LHCN-M2 (cell line): ENCODE measurements at places on chromosomes 7 and 10.

DNA sequence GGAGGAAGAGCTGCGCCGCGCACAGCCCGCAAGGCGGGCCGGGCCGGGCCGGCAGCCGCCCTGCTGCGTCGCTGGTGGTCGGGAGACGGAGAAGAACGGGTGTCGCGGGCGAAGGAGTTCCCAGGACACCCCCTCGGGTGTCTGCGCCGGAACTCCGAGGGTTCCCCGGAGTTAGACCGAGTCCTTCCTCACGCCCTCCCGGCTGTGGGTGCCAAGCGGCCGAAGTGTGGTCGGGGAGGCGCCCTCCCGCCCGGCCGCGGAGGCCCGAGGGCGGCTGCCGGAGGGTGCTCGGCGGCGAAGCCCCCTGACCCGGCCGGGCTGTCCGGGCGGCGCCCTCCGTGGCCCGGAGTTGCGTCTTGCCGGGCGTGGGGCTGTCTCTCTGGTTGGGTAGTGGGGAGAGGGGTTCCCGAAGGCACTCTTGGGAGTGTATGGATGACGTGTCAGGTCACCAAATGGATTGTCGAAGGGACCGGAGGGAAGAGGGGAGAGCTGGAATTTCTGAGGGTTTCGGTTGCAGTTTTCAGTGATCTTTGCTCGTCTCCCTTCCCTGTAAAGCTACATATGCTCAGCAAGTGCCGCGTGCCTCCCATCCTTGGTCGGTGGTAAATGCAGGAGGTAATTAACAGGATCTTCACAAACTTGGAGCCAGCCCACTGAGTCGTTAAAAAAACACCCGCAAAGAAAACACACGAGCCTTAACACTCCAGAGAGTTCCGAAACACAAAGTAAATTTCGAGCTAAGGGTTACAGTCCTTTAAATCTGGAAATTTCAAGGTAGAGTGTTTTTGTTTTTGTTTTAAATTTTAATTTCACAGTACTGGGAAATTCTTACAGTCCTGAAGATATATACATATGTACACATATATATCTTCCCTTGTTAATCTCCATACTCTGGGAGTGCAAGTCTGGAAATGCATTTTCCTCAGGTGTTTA lies 871 bp downstream of the ST7 start:
- peak; percentile 94 for DNase-seq

DNA sequence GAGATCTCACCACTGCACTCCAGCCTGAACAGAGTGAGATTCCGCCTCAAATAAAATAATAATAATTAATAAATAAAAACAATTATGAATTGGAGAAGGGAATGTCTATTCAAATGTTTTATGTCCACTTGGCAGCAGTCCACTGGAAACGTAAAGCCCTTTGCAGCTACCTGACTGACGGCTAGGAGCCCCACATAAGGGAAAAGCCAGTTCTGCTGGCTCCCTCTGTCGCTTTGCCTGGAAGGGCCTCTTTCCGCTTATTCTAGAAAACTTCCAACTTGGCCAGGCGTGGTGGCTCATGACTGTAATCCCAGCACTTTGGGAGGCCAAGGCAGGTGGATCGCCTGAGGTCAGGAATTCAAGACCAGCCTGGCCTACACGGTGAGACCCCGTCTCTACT lies 6.1 kb upstream of the TNS3 start:
- DNase-seq = no peak

DNA sequence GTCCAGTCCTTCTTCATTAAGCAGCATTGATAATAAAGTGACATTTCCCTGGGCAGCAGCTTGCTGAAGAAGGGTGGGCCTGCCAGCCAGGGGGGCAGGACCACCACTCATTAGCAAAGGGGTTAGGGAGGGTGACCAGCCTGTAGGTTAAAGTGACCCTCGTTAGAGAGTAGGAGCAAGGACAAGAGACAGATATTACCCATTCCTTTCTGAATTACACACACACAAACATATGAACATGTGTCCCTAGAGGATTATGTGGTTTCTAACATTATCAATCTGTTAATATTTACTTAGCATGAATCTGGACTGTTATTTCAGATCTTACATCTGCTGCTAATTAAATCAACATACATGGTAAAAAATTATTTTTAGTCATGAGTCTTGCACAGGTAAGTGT lies 88.9 kb downstream of the CTTNBP2 start:
- DNase-seq = no peak

DNA sequence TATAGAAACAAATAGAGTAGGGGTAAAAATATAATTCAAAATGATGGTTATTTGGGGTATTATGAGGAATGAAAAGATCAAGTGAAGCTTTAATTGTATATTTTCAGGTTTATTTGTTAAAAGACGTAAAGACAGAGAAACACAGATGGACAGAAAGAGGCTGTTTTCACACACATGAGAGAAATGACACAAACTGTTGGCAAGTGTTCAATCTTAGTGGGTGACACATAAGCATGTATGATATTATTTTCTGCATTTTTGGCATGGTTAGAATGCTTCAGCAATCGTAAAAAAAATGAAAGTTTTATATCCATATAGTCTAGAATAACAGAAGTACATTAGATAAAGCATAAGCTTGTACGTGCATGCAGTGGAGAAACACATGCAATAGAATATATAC lies 464.4 kb upstream of the AKR1E2 start:
- DNase-seq = no peak

DNA sequence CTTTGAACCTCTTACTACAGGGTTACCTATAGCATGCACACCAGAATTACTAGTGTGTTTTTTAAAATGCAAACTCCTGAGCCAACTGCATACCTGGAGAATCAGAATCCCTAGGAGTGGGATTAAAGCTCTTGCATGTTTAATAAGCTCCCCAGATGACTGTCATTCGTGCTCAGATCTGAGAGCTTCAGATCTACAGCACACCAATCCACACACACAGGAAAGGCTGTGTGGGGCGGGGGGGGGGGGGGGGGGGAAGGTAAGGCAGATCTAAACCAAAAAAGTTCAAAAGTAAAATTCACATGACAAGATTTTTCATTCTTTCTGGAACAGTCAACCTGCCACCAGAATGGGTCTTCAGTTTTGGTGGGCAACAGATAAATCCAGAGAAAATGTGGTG lies 5.5 kb downstream of the FAM3C start:
- DNase-seq = no peak

GRCh38 chr7:4109481-4110110 lies 572.5 kb upstream of the FOXK1 start:
- DNase-seq = no peak

DNA sequence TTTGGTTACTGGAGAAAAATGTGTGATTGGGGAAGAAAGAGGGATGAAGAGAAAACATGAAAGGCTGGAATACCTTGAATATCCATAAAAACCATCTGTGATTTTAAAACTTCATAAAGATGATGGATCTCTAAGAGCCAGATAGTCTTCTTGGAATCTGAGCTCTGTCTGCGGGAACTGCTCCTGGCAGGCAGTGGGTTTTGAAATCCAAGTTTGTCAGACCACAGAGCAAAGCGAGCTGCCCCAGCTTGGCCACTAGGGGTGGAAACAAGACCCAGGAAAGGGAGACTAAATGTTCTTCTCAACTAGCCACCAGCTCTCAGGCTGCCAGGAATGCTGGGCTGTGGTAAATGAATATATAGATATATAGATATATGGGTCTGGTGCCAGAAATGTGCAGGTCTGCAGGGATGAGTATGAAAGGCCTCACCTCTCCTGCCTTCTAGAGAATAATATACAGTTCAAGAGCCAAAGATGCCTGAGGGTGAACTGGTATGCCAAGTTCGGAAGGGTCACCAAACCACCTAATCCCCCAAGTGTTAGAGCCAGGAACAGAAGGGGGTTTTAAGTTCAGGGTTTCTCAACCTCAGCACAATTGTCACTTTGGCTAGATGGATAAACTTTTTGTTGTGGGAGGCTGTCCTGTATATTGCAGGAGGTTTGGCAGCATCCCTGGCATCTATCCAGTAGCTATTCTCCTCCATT lies 208.8 kb downstream of the KCNMA1 start:
- DNase-seq = peak; percentile 68

- peak; percentile 2 for DNase-seq
Measured at GRCh38 chr10:1420661-1421362, 316.5 kb downstream of the ADARB2 start.

DNA sequence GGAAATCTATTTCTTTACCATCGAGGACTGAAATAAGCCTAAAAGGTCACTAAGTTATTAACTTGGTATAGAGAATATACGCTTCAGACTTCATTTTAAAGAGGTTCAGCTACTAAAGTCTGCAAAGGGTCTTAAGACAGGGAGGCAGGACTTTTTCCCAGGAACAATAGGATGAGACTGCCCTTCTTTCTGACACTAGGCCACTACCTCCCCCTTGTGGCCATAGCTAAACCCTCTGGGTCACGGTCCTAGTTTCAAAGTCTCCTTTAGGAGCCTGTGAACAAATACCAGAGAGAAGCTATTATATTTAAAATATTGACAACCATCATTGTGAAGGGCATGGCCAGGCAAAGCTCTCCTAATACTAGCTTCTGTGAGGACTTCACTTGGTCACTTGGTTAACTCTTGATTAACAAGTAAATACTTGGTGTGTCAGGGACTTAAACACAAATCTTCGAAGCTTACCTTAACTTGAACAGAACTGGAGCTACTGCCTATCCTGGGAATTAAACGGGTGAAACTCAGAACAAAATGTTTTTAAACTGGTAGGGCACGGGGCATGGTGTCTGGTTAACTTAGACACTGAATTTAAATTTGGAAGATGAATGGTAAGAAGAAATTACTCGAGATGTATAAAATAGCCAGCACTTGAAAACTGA lies 75.6 kb downstream of the CCDC6 start:
- DNase-seq = peak; percentile 44

DNA sequence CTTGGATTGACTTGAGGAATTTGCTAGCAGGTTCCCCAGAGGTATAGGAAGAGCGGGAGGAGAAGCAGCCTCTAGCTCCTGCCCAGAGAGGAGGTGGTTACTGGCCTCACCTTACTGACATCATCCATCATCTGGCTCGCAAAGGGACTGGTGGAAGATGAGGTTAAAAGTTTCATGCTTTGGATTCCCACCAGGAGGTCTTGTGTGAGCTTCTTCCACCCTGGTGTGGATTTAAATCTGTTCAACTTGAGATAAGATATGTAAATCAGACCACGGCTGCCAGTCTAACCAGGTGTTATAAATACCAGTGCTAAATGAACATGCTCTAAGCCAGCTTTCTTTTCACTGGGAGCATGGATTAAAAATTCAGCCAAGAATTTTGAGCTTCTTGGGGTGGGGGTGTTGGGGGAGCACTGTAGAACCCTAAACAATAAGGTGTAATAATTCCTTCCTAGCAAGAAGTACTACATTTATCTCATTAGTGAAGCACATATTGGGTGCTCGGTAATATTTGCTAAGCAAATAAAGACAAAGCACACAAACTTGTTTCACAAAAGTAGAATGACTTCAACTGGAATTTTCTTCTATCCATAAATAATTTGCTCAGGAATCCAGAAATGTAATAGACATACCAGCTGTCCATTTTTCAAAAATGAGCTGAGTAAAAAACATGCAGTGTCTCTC lies 7.8 kb downstream of the PROSER2 start:
- DNase-seq = no peak

- no peak for DNase-seq
Measured at GRCh38 chr10:31962826-31963588, 34.4 kb upstream of the ARHGAP12 start.

GRCh38 chr10:110802551-110803238 lies 69.0 kb upstream of the PDCD4 start:
- DNase-seq = peak; percentile 80

DNA sequence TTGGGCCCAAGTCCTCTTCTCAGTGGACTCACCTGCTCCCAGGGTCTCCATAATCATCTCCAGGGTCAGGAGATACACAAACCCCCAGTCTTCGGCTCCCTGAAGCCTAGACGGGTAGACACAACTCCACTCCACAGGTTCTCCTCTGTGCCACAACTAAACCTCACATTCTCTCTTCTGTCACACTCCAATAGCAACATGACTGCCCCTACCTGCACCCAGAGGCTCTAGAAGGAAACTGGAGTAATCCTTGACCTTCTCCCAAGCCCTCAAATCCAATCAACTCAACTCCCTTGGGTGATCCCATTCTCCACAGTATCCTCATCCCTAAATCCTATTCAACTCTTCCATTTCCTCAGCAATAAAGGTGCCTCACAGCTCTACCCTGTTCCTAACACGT lies 16.2 kb downstream of the HNRNPF start:
- DNase-seq = no peak

DNA sequence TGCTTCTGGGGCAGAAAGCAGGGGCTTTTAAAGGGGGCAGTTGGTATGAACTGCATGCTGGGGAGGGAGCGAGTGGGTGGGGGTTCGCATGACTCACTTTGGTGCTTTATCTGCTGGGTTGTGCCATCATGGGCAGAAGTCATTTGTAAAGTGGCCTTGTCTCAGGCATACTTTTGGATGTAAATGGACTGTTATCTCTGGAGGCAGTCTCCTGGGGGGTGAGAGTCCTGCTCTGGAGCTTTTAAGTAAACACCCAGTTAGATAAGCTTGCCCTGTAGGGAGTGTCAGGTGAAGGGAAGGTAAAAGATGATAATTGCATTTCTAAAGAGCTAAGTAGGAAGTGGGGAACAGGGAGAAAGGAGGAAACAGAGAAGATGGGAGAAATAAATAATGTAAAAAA lies 1.6 kb upstream of the GSTO1 start:
- DNase-seq = no peak

GRCh38 chr10:96850113-96850512 lies 18.0 kb downstream of the LCOR start:
- DNase-seq = no peak

DNA sequence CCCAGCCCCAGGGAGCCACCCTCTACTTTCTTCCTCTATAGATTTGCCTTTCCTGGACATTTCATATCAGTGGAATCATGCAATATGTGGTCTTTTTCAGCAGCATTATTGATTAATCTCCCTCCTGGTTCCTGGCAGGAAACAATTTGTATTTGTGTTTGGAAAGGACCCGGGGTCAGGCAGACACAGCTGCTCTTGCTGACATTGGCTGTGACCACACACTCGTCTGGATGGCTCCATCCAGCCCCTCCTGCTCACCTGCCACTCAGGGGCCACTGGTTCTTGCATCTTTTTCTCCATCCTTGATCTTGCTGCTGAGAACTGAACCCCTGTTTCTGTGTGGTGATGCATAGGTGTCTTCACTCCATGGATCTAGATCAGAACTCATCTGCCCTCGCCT lies 176.6 kb upstream of the MKI67 start:
- DNase-seq = no peak

DNA sequence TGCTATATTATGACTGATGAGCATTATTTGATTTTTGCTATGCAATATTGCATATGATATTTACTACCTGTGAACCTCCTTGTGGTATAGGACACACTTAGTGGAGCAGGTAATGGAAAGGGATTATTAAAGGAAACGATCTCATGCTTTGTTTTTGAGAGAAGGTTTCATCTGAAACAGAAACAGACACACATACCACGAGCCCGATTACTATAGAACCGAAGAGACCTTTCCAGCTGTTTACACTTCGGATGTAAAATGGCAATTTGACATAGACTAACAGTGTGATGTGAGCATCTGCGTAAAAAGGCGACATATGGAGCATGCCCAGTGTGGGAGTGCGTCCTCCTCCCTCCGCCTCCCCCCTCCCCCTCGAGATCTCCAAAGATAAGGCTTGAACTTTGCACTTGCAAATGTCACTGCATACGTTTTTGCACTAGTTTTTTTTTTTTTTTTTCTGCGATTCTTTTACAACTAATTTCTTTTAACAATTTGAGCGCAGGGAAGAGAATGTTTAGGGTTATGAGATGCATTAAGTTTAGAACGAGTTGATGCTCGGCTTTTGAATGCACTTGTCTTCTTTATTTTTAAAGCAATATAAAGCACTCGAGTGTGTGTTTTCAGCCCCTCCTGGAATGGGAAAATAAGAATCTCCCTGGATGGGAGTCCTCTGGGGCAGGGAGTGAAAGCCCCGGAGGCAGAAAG lies 251.0 kb downstream of the NSUN6 start:
- DNase-seq = no peak
